Non-pigmented ciliary epithelial cell (primary cell): ENCODE measurements at places on chromosomes 2 and 18.

GRCh38 chr2:141942006-141942789 is 188.6 kb downstream of the LRP1B start:
- DNase-seq: no peak

DNA sequence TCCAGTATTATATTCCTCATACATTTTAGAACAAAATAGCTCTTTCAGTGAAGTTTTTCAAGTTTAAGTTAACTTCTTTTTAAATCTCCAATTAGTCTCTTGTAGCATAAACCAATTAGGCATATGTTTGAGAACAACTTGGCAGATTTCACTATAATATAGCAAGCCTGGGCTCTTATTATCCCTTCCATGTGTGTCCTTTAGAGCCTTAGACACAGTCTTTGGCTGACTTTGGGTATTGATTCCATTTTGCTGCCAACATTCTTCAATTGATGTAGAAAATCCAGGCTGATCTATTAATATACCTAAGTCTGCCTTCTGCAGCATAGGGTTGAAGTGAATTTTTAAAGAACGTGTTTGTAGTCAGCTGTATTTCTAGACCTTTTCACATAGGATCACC is 179.1 kb upstream of the RPRM start:
- DNase-seq: no peak

- no peak for DNase-seq
These were observed 4.3 kb downstream of the DCTN1 start for GRCh38 chr2:74375838-74376237.

GRCh38 chr2:2579814-2580213 is 248.7 kb upstream of the MYT1L start:
- no peak for DNase-seq
